ENCODE measurements at places on chromosomes 16 and 17. TPM values are rescaled to one million over a fixed set of nuclear protein-coding genes. Genes with fewer than 3 reads are reported as not detected.

The SP6 gene
- total RNA-seq: 0.07 TPM

The SLC22A31 gene
- total RNA-seq: 0.50 TPM

The DHX58 gene
- 11.3 TPM for total RNA-seq

The METTL9 gene
- 141 TPM for total RNA-seq

The ENPP7 gene
- total RNA-seq: not detected

The PABPN1L gene
- not detected for total RNA-seq

The SHBG gene
- 0.53 TPM for total RNA-seq

The NXPH3 gene
- total RNA-seq: 2.9 TPM

The PYY gene
- not detected for total RNA-seq

The RUNDC3A gene
- 0.20 TPM for total RNA-seq

The CMTM2 gene
- total RNA-seq: not detected

The USP43 gene
- total RNA-seq: not detected

The KRTAP4-5 gene
- not detected for total RNA-seq

The ARHGAP44 gene
- total RNA-seq: 1.7 TPM

The CDT1 gene
- total RNA-seq: 3.8 TPM

All from smooth muscle cell of the pulmonary artery (primary cell).